ENCODE measurements at places on chromosomes 3 and 15. TPM values are rescaled to one million over a fixed set of nuclear protein-coding genes. Genes with fewer than 3 reads are reported as not detected.

The ALPK3 gene
- 0.11 TPM for total RNA-seq

The WNT5A gene
- total RNA-seq, result 109 TPM

The CPLX3 gene
- total RNA-seq, result not detected

The OR5H2 gene
- not detected for total RNA-seq

The CHDH gene
- 6.2 TPM for total RNA-seq

The PLOD2 gene
- total RNA-seq, result 80.5 TPM

The PRTG gene
- 2.9 TPM for total RNA-seq

The TKT gene
- 212 TPM for total RNA-seq

- DNase-seq, result no peak
These were observed 127.8 kb downstream of the EEFSEC start for GRCh38 chr3:128281056-128281455.

DNA sequence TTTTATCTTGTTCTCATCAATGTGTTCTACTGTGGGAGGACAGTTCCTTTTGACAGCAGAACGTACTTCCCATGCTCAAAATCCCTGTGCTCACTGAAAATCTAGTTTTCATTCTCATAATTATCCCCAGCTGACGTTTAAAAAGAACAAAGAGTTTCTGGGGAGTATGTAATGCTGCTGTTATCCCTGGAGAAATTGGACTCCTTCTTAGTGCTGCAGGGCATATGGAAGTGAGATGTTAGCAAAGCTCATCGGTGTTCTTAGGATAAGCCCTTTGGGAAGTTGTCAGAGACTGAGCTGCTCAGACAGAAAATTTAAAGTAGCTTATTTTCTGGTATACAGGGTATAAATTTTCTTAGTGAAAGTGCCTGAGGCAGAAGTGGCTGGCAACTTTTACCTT lies 66.5 kb downstream of the CDAN1 start:
- DNase-seq, result no peak

- no peak for DNase-seq
These were observed 25.9 kb downstream of the ADGRG7 start for GRCh38 chr3:100635273-100635701.

- DNase-seq, result peak; percentile 66
These were observed 20.4 kb upstream of the NFKBIZ start for GRCh38 chr3:101828691-101829436.

- DNase-seq, result no peak
These were observed 165.0 kb downstream of the NTRK3 start for GRCh38 chr15:88091444-88092016.

GRCh38 chr15:62277816-62278394 lies 112.8 kb upstream of the C2CD4B start:
- DNase-seq, result no peak

DNA sequence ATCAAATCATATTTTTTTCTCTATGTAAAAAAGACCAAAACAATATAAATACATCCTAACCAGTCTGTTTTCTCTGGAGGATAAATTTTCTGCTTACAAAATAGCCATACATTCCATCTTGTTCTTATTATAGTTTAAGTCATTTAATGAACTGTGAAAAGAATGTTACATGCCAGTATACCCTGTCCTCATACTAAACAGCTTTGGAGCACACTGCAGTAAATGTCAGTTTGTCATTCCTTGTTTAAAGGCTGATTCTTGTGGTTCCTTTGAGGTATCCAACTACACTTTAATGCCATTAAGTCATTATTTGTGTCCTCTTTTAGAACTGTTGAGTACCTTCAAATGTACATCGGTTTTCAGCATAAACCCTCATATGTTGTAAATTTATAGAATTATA lies 52.7 kb upstream of the DCBLD2 start:
- DNase-seq, result no peak

DNA sequence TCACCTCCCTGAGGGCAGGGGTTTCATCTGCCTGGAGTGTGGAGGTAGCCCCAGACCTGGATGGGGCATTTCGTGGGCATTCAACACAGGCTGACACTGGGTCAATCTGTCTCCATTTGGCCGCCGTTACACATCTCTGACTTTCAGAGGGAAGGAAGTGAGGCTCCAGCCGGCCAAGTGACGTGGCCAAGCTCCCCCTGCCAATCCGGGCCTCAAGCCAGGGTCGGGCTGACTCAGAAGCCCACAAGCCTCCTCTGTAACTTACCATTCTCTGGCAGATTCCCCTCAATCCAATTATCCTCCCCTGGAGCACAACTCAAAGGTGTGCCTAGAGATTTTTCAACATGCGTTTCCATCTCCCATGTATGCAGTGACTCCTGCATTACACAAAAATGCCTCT lies 227.6 kb downstream of the KLF13 start:
- peak; percentile 92 for DNase-seq

DNA sequence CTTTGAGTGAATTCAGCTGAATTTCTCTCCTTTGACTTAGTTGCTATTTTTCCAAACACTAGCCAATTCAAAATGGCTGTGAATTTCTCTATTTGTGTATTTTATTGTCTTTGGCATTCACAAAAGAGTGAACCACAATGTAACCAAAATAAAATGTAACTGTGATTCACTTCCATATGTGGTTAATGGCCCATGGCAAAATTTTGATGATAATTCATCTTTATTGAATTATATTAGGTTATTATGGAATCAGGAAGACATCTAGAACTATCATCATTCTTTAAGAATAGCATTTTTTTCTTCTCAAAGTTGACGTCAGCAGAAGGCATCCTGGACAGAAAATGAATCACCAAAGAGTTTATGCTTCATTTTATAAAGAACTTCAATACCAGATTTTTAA lies 705.3 kb upstream of the NAALADL2 start:
- DNase-seq, result no peak

GRCh38 chr15:76996526-76997401 lies 1.8 kb downstream of the PSTPIP1 start:
- DNase-seq, result peak; percentile 67

GRCh38 chr3:71956069-71956340 lies 171.1 kb upstream of the PROK2 start:
- DNase-seq, result peak; percentile 6

GRCh38 chr3:28018925-28019718 lies 222.3 kb upstream of the CMC1 start:
- no peak for DNase-seq

- DNase-seq, result peak; percentile 79
These were observed 91.0 kb downstream of the EPHB1 start for GRCh38 chr3:134885877-134886621.

GRCh38 chr3:158108445-158108985 lies 1.4 kb upstream of the RSRC1 start:
- DNase-seq, result no peak

- DNase-seq, result no peak
These were observed 326.9 kb downstream of the IL5RA start for GRCh38 chr3:2783261-2783660.

DNA sequence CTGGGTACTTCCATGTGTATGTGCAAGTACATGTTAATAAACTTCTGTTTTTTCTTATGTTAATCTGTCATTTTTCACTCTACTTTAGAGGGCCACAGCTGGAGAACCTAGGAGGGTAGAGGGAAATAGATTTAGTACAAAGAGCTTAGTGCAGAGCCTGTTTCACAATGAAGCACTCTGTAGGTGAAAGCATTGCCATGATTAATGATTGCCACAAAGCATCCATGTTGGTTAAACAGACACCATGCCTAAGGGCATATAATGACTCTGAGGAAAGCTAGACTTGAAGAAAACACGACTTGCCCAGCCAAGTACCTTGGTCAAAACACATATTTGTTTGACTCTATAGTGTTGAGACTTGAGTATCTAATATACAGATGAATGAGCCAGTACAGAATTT lies 338.4 kb downstream of the FHIT start:
- no peak for DNase-seq

DNA sequence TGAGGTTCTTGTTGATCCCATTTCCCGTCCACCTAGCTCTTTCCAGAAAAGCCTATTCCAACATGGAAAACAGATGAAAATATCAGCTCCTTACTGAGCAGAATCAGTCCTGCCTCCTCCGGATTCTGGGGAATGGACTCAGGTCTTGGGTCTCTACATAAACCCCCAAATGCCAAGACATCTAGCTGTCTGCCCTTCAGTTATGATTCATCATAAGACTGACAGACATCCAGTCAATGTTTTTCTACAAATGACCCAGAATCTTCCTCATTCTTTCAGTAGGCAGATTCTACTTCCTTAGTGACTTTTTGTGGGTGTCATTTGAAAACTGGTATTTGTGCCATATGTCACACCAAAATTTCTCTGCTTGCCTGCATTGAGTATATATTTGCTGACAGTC lies 103.0 kb upstream of the TGFBR2 start:
- no peak for DNase-seq
